ENCODE measurements at places on chromosomes 16 and 17.
A peak's percentile ranks its signal among the peaks of the same experiment; 100 is the strongest.

DNA sequence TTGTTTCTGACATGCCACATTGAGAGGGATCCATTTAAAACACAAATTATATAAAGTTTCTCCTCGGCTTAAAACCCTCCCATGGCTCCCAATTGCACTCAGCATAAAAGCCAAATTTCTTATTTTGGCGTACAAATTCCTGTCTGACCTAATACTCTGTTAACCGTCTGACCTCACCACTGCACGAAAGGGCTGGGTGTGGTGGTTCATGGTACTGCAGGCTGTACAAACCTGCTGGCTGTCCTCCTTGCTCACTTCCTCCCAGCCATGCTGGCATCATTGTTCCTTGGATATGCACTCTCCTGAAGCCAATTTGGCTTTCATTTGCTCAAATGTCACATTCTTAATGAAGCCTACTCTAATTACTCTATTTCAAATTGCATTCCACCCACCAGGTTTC lies 301.6 kb upstream of the C16orf82 start:
- no peak for DNase-seq

DNA sequence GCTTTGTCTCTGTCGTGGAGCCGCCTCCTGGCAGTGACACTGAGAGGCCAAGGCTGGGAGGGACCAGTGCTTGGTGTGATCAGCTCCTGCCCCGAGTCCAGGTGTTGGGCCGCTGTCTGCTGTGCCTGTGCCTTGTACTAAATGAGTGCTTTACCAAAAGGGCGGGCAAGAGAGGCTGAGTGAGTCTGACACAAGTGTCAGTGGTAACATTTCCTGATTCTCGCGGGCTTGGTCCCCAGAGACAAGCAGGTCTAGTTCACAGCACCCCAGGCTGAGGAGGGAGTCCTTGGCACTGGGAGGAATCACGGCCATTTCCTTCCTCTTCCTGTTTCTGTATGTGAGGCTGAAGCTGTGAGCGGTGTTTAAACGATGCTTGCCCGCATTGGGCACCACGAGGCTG lies 30.2 kb downstream of the PLD6 start:
- DNase-seq = no peak

DNA sequence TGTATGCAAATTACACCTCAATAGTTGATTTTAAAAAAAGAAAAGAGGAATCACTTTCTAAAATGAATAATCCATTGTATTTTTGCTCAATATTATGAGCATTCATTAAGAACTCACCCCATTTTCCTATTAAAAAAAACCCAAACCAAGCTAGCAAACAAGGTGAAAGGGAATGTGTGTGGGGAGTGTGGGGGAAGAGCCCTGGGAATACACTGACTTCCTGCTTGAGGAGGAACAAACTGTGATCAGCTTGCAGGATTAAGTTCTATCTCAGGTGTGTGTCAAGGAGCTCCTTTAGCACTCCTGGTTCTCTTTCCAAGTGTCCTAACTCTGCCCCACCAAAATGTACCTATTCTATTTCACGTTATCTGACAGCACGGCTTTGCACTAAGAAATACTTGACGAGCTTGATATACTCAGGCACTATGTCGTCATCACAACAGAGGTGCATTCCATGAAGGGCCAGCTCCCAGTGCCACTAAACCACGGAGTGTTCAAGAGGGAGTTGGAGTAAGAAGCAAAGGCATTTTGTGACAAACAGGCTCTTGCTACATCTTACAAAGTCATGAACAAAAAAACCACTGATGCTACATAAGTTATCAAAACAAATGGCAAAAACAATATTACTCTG lies 73.2 kb downstream of the MYH10 start:
- no peak for DNase-seq

DNA sequence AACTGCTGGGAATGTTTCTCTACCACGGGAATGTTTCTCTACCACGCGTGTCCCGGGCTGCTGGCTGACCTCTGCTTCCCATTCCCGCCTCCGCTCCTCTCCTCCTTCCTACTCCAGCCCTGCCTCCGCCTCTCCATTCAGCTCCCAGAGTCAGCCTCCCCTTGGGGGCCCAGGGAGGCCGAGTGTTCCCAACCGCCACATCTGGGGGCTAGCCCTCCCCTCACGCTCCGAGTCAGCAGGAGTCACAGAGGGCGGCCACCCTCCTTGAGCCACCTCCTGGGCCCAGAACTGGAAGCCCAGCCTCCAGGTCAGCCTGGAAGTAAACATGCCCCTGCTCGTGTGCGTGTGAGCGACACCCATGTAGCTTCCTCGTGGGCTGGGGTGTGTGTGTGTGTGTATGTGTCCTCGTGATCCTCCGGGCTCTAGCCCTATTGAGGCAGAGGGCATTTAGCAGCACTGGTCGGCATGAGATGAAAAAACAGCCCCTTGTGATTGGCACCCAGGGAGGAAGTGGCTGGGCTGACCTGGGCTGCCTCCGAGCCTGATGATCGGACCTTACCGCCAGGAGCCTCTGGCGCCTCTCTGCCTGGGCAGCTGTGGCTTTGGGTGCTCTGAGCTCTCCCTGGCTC lies 7.3 kb downstream of the CYGB start:
- no peak for DNase-seq

GRCh38 chr16:85330694-85331188 lies 218.5 kb upstream of the CIBAR2 start:
- peak; percentile 81 for DNase-seq

DNA sequence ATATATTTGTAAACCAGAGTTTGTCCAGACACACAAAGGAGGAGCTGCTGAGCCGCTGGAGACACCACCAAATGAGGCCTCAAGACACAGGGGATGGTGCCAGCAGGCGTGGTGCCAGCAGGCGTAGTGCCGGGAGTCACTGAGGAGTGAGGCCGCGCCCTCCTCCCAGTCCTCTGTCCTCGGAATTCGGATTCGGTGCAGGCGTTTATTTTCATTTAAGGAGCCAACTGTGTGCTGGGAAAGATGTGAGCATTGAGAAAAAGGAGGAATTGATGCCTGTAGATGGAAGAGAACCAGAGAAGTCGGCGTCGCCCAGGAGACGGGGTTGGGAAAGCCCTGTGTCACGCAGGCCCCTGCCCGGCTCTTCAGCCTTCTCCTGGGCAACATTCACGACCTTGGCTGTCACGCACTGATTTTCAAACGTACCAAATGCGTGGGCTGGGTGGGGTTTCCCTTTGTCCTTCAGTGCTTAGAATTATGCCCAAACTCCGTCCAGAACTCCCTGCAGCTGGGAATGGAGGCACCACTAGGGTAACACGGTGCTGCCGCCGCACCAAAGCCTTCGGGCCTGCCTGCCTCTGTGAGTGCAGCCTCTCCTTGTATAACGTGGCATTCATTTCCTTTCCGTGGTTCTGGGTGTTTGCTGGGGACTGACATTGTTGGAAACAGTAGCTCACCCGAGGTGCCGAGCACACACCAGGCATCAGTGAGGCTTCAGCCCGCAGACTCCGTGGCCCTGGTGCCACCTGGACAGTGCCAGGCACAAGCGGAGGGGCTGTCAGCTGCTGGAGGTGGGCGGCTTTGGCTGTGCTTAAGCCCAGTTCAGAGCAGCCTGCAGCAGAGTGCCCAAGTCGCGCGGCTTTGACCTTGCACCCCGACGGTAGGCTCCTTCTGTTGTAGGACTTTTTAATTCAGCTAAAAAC lies 49.0 kb upstream of the CHMP6 start:
- no peak for DNase-seq

DNA sequence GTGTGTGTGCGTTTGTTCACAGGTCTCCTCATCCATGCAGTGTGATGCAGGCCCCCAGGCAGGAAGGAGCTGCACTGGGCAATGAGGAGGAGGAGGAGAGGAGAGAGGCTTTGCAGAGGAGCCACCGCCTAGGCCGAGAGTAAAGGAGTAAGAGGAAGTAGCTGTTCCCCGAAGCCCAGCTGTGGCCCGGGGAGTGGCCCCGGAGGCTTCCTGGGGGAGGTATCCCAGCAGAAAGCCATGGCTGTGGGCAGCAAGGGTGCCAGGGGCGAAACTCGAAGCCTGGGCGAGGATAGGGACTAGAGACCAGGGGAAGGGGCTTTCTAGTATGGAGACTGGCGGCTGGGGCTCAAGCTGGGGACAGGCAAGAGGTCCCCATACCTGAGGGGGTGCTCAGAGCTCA lies 12.2 kb downstream of the C16orf95 start:
- no peak for DNase-seq

GRCh38 chr17:28570716-28571360 lies 486 bp downstream of the PIGS start:
- DNase-seq = peak; percentile 45

DNA sequence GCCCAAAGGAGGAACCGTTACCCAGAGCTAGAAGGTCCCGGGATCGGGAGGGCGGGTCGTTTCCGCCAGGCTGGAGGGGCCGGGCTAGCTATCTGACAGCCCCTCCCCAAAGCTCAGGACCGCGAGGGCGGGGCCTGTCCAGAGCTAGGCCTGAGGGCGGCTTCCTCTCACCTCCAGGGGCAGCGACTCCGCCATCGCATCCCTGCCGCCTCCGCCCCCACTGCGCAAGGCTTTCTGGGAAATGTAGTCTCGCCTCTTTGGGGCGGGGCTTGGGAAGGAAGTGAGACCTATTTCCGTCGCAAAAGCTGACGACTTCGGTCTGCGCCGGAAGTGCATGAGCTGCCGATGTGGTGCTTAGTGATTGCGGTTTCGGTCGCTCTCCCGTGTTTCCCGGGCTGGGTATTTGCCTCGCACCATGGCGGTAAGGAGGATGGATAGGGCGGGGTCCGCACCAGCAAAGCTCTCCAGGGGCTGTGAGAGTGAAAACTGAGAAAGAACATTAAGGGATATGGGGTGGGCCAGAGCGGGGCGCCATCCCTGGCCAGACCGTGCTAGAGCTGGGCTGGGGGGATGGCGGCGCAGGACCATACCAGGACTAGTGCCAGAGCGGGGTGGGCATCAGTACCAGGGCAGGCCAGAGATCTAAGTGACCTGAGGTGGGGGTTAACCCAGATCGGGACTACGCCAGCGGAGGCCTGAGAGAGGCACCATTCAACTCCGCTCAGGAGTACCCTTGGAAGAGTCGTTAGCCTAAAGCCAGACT lies at the start of gene TMEM208:
Gene TMEM208, plus strand, starts transcription at position 327 of the 763 bp plus-strand sequence. Its CDS starts 89 bp downstream, at position 416.
- peak; percentile 98 for DNase-seq

DNA sequence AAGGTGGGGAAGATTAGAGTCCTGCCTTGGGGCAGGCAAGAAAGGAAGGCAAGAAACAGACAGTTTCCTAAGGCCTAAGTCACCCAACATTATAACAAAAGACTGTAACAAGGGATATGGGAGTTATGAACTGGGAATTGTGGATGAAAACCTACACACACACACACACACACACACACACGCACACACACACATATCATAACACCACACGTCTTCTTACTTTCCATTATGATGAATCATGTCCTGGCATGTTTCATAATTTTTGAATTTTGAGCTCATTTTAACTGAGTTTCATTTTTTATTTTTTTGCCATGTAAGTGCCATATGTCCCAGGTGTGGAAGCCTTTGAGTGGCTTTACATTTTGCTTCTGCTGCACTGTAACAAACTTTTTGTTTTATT lies 29.9 kb downstream of the HS3ST2 start:
- no peak for DNase-seq

- peak; percentile 91 for DNase-seq
Measured at GRCh38 chr17:38428112-38428642, at the start of gene ARHGAP23. Gene ARHGAP23, plus strand, starts transcription at chr17:38428464. Its CDS starts 22 bp downstream, at chr17:38428486.

DNA sequence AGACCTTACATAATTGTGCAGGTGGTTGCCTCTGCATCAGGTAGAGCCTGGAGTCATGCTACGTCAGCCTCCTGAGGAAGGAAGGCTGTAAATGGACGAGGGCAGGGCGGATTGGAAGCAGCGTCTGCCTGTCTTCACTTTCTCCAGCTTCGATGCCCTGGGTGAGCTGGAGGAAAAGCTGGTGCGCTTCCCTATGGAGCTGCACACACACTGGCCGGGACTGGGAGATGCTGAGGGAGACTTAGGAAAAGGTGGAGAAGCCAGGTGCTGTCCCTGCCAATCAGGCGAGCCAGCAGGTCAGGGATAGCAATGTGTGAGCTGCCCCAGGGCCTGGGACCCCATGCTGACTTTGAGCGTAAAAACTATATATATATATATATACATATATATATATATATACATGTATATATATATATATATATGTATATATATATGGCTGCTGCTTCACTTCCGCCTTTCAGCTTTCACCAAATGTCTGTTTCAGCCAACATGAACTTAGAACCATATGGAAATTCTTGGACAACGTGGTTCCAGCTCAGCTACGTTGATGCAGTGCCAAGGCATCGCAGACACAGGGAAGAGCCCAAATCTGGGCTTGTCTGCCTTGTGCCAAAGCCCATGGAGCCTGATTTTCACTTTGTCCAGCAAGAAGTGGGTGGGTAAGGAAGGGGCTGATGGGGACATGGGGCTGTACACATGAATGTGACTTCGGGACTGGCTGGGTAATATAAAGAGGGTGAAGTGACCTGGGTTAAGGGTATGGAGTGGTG lies 71.5 kb upstream of the NKD1 start:
- no peak for DNase-seq

DNA sequence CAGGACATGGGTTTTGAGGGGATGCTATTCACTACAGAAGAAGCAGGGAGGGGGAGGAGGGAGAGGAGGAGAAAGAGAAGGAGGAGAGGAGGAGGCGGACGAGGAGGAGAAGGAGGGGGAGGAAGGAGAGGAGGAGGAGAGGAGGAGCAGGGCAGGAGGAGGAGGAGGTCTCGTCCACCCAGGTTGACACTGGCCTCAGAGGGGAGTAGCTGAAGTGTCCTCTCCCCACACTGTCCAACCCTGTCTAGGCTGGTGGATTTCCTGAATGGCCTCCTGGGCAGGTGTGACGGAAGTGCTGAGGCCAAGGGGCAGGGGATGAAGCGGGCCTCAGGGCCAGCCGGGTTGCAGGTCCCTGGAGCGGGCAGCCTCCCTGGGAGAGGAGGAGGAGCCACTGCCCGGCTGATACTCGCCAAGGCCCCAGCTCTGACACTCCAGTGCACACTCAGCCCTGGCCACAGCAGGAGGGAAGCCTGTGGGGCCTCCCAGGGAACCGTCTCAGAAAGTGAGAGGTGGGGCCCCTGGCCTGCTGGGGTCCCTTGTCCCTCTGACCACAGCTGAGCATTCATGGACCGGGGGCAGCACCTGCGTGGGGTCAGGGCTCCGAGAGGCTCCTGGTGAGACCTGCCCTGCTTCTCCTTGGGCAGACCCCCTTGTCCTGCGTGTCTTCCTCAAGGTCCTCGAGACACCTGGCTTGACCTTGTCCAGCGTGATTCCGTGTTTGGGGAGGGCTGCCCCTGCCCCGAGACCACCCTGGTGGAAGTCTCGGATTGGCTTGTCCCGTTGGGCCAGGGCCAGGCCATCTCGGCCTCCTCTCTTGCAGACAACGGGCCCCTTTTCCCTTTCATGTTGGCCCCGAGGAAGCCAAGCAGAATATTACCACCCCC lies 200.6 kb upstream of the CIBAR2 start:
- DNase-seq = no peak

GRCh38 chr16:68772030-68772681 lies 35.1 kb downstream of the CDH1 start:
- no peak for DNase-seq

All from HTR-8/SVneo (cell line).